ENCODE measurements at places on chromosomes 3 and 15.

GRCh38 chr3:43951813-43952212 lies 261.1 kb downstream of the ABHD5 start:
- DNase-seq, result no peak

GRCh38 chr15:71435552-71435951 lies 320.3 kb downstream of the THSD4 start:
- no peak for DNase-seq

DNA sequence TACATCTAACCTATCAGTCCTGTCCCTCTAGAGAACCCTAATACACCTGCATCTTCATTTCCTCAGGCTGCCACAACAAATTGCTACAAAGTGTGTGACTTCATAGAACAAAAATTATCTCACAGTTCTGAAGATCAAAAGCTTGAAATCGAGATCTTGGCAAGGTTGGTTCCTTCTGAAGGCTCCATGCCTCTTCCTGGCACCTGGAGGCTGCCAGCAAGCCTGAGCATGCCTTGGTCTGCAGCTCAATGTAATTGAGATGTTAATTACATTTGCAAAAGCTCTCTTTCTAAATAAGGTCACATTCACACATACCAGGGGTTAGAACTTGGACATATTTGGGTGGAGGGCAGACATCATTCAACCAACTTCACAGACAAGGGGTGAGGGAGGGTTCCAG lies 86.4 kb upstream of the ABHD17C start:
- DNase-seq, result no peak

GRCh38 chr3:172595664-172596393 lies 72.6 kb upstream of the TNFSF10 start:
- DNase-seq, result no peak

DNA sequence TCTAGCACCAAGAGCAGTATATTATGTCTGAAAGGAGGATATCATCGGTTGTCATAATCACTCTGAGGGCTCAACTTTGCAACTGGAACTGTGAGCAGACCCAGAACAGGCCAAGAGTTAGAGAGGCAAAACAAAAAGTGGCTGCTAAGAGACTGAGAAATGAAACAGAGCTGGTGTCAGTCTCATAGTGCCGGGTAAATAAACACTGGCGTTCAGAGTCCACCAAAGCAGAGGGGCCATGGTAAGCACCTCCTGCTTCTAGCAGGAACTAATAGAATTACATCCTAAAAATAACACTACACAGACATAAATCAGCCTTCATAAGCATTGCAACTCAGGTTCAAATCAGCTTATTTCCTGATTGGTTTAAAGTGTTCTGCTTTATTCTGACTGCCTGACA lies 10.3 kb upstream of the IL12A start:
- no peak for DNase-seq

DNA sequence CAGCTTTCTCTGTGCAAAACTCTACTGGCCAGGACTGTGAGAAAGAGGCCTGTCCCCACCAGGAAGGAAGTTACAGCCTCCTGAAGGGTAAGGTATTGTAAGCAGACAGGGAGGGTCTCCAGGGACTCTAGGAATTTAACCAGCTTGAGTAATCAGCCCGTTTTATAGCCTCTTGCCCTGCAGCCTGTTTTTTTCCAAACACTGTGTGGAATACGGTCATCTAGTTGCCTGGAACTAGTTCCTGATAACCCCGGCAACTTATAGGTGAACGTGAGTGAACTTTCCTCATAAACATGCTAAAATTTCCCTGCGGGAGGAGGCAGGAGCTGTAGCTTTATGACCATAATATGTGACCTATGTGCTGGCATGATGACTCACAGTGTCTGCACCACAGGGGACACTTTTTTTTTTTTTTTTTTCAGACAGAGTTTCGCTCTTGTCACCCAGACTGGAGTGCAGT lies 60.1 kb upstream of the DAZL start:
- no peak for DNase-seq

GRCh38 chr3:15345066-15345607 lies 12.8 kb upstream of the SH3BP5 start:
- DNase-seq, result no peak

Measured in substantia nigra (tissue), 51 donors.